ENCODE measurements at places on chromosomes 12 and 14.

GRCh38 chr14:82595466-82595865, 1061.8 kb upstream of the SEL1L start:
- no peak for DNase-seq

DNA sequence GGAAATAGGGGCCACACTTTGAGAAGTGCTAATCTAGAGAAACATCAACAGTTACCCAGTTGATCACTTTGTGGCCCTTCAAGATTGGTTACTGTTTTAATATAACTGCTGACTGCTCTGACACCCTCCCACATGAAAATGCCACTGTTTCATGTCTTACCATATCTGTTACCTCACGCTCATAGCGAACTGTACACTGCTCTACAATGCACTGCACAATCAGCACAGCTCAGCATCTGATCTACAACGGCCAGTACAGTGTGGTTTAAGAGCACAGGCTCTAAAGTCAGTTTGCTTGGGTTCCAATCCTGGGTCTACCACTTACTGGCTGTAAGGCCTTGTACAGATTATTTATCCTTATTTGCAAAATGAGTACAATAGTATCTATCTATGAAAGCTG, 39.1 kb downstream of the SPPL3 start:
- DNase-seq, result no peak

GRCh38 chr12:13428538-13429265, 232.2 kb downstream of the EMP1 start:
- no peak for DNase-seq

- DNase-seq, result no peak
Measured at GRCh38 chr12:32546272-32546671, 132.8 kb upstream of the DNM1L start.

DNA sequence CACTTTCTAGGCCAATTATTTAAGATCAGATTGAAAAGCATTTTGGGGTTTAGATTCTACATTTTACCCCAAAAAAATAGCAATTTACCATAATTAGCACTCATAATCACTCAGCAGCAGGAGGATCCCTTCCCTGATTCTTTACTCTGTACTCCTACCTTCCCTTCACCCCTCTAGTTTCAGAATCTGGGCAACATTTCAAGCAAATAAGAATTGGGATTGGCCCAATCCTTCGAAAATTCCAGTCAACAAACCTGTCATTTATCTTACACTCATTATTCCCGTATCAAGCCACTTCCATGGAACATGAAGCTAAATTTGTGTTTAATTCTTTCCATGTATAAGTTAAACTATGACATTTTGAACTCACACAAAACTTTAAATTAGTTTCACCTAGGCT, 349.1 kb upstream of the USP15 start:
- no peak for DNase-seq

- DNase-seq, result no peak
Measured at GRCh38 chr14:74618078-74618952, 6.3 kb upstream of the LTBP2 start.

- no peak for DNase-seq
Measured at GRCh38 chr12:15220451-15220850, 766 bp downstream of the RERG start.

DNA sequence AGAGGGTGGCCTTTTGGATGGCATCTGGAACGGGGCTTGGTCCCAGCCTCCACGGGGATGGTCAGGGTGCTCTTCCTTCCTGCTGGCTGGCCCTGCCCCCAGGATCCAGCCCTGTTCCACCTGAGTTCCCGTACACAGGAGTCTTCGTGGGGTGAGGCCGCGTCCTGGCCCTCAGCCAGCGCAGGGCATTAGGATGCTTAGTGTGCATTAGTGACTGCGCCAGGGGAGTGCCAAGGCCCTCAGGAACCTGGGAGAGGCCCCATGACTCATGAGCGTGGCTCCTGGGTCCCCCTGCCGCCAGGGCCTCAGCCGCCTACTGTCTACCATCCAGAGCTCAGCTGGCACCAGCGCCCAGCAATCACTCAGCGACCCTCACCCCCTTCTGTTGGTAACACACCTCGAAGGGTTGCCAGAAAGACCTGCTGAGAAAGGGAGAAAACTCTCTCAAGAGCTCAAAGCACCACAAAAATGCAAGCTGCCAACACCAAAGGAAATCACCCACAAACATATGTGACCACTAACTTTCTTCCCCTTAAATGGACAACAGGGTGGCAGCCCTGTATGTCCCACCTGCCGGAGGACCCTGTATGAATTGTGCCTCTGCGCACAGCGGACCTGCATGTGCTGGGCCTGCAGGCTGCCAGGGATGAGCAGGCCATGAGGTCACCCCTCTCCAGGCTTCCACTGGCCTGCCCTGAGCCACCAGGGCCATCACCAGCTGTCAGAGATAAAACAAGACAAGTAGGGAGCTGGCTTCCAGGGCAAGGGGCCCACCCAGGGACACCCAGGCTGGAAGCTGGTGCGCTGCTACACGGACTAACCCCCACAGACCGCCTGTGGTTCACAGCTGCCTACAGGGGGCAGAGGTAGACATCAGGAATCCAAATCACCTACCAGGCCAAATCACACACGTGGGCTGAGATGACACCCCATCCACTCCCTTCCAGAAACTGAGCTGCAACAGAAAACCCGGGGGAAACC, 28.7 kb downstream of the CCDC85C start:
- DNase-seq, result no peak

GRCh38 chr12:49340095-49340870, 3.3 kb upstream of the C1QL4 start:
- DNase-seq, result no peak

- DNase-seq, result no peak
Measured at GRCh38 chr14:36505892-36506731, 13.9 kb downstream of the NKX2-1 start.

- DNase-seq, result no peak
Measured at GRCh38 chr14:105255021-105255507, 6.7 kb downstream of the BTBD6 start.

GRCh38 chr14:105492971-105493871, 2.2 kb downstream of the TEDC1 start:
- no peak for DNase-seq

GRCh38 chr12:93460003-93460402, 7.3 kb upstream of the MRPL42 start:
- DNase-seq, result no peak

GRCh38 chr12:110079477-110080400, 31.4 kb upstream of the C12orf76 start:
- no peak for DNase-seq

DNA sequence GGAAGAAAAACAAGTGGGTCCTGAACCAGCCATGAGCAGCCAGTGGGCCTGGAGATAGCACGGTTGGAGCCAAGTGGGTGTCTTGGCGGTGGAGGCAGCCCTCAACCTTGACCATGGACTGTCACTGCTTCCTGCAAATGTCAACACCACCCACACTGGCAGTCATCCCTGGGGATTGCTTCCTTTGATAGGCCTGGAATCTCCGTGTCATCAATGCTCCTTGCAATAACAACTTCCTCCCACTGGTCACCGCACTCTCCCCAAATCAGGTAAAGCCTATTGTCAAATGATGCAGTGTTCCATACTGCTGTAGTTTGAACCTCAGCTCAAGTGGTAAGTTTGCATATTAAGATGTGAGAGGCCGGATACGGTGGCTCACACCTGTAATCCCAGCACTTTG, 129.1 kb downstream of the NTF3 start:
- no peak for DNase-seq

All from neuronal stem cell (in vitro differentiated cells).